Urinary bladder (tissue), 4 donors: ENCODE measurements at places on chromosomes 16 and 17.

DNA sequence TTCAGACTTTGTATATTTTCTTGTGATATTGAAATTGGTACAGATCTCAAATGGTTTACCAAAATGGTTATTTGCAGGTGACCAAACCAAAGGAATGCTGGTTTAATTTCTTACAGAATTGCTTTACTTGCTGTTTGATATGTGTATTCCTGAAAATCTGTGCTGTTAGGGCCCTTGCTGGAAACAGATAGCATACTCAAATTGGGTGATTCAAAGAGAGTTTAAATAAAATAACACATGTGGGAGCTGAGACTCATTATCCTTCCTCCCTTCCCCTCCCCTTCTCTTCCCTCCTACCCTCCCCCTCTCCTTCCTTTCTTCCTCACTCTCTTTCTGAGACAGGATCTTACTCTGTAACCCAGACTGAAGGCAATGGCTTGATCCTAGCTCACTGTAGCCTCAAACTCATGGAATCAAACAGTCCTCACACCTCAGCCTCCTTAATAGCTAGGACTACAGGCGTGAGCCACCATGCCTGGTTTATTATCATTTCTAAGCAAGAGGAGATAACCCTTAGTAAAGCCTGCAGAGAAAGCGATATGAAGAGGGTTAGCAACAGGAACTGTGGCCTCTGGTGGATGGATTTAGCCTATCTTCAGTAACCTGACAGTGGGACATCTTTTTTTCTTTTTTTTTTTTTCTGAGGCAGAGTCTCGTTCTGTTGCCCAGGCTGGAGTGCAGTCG lies 141.9 kb downstream of the BCAS3 start:
- DNase-seq: no peak

DNA sequence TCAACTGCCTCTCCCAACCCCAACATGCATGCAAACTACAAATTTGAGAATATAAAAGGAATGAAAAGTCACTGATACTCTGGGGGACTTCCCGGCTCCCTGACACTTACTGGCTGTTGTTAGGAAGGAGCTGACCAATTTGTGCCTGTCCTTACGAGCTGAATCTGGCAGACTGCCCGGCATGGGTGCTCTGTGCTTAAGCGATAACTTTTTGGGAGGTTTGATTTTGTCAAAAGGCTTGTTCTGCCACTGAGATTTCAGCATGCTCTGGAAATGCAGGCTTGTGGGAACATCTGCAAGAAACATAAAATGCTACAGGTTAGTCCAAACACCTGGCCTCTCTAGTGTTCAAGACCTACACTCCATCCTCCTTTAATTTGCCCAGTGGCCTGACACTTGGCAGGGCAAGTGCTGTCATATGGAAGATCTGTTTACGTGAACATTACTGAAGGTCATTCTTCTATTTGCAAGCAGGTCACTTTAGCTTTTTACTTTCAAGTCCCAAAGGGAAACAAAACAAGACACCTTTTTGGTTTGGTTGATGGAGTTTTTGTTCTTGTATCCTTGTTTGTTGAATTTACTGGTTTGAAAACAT lies 40.6 kb downstream of the STH start:
- DNase-seq: no peak

- DNase-seq: no peak
Observed at GRCh38 chr16:17357307-17358062, 113.3 kb downstream of the XYLT1 start.

GRCh38 chr17:70286391-70286790 lies 117.1 kb downstream of the KCNJ2 start:
- DNase-seq: no peak

DNA sequence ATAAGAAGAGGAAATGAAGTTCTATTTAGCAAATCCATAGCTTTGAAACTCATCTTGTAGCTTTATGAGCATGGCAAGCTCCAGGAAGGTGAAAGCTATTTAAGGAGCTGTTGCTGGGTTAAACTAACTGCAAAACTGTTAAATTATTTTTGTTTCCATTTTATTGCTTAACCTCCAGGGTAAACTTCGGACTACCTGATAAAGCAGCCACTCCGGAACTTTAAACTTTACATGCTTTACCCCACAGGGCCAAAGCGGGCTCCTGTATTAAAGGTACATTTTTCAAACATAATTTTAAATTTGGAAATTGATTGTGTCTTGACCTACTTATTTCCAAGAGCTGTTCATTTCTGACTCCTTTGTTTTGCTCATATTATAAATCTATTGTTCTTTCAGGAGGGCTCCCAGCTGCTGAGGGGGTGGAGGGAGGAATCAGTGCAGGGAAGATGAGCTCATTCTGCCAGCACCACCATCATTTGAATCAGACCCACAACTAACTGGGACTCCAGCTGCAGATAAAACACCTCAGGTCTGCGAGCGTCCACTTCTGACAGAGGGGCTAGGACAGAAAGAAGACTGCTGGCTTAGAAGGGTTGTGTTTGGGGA lies 157.9 kb downstream of the IRX3 start:
- no peak for DNase-seq

- no peak for DNase-seq
Observed at GRCh38 chr16:70747703-70748631, 53.0 kb downstream of the VAC14 start.

DNA sequence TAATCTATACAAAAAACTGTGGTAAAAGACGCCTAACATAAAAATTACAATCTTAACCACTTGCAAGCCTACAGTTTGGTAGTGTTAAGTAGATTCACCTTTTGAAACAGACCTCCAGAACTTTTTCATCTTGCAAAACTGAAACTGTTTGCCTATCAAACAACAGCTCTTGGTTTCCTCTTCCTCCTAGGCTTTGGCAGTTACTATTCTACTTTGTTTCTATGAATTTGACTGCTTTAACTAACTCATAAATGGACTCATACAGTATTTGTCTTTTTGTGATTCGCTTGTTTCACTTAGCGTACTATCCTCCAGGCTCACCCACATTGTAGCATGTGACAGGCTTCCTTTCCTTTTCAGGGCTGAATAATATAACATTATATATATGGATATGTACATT lies 97.0 kb downstream of the PRKCA start:
- DNase-seq: no peak
